Anterior cingulate cortex (tissue), 58 donors: ENCODE measurements at places on chromosomes 7 and 10.

GRCh38 chr10:67011981-67012380 is 86.1 kb downstream of the LRRTM3 start:
- DNase-seq: no peak

DNA sequence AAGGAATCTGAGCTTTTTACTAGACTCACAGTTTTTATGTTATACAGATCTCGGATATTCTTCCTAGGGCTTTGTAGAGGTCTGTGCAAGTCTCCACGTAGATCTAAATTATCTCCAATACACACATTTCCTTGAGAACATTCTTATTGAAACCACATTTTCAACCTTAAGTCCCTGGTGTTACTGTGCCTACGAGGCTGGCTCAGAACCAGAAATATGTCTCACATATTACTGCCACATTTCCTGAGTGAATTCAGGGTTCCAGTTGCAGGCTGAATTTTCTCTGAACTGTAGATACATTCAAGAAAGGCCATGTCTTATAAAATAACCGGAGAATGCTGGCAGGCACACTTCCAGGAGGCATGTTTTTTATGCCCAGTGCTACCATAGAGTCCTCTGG is 46.5 kb downstream of the INHBA start:
- DNase-seq: no peak

GRCh38 chr7:115634633-115635032 is 395.9 kb downstream of the TFEC start:
- no peak for DNase-seq

- DNase-seq: no peak
Observed at GRCh38 chr7:120320218-120320961, 47.4 kb downstream of the KCND2 start.

DNA sequence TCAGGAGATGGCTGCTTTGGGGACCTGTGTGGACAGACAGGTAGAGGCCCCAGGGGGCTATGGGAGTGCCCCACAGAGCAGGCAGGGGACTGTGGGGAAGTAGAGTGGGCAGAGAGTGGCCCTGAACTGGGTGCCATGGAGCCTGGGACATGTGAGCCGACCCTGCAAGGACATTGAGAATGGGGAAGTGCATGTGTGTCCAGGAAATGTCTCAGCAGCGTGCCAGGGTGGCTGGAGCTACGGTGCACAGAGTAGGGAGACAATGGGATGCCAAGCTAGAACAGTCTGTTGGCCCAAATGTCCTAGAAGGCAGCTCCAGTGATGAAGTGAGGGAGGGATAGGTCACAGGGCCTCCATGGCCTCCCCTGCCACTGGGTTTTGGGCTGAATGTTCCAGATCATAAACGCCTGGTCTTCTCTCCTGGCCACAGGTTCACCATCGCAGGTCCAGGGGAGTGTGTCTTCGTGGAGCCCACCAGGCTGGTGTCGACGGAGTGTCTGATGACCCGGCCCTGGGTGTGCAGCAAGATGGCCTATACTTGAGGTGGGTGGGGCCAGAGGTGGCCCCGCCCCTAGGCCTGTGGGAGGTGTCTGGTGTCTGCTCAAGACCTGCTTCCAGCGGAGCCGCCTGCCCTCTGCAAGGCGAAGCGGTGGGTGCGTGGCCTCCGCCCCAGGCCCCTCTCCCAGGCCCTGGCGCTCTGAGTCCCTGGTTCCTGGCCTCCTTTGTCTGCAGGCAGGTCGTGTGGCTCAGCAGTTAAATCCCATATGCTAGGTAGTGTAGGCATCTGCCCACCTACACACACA is 20.5 kb downstream of the CLEC2L start:
- DNase-seq: no peak

- no peak for DNase-seq
Observed at GRCh38 chr10:34145715-34146114, 669.4 kb downstream of the PARD3 start.

DNA sequence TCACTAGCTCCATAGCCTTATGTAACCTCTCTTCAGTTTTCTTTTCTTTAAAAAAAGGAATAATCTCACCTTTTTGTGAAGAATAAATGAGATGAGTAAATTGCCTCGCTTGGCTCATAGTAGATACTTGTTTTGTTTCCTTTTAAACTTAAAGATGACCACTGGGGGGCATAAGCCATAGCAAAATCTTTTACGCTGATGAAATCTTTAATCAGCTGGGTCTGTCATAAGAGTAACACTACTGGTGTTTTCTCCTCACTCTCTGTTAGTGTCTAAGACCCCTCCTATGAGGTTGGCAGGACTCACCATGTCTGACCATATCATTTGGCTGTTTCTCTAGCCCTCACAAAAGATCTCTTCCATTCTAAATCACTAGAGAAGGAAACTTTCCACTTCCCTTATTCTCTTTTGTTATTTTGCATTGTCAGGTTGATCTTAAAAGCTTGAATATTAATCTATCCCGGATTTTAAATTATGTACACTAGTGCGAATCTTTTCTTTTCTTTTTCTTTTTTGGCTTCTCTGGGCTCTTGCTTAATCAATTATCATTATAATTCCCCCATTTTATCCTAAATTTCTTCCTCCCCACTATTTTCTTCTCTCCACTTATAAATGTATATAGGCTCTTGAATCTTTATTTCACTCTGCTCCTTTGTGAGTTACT is 12.5 kb downstream of the STAG3 start:
- DNase-seq: no peak

DNA sequence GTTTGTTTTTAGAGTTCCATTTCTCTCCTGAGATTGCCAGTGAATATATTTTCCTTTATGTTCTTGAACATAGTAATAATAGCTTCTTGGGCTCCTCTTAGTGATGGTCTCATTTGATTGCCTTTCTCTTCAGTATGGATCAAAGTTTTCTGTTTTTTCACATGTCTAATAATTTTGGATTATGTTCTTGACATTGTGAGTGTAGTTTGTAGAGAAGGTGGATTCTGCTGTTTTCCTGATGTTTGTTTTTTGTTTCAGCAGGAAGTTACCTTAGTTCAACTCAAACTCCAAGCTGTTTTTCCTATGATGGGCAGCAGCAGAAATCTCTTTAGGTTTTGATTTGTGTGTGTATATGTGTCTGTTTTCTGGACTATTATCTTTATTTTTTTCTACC is 43.8 kb downstream of the TAF3 start:
- no peak for DNase-seq

DNA sequence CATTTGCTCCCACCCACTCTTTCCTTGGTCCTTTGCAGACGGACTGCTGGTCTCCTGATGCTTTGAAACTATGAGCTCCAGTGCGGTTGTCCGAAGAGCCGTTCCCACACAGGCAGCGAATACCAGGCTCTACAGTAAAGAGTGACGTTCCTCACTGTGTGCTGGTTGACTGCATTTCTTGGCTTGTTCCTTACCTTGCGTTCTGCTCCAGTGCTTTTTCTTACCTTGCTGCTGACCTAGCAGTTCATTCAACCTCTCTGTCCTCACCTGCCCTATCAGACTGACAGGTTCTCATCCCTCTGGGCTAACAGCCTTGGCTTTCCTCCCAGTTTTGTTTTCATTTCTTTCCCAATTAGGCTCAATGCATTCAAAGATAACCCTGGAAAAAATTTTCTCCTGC is 214.8 kb downstream of the TMEM178B start:
- DNase-seq: no peak

DNA sequence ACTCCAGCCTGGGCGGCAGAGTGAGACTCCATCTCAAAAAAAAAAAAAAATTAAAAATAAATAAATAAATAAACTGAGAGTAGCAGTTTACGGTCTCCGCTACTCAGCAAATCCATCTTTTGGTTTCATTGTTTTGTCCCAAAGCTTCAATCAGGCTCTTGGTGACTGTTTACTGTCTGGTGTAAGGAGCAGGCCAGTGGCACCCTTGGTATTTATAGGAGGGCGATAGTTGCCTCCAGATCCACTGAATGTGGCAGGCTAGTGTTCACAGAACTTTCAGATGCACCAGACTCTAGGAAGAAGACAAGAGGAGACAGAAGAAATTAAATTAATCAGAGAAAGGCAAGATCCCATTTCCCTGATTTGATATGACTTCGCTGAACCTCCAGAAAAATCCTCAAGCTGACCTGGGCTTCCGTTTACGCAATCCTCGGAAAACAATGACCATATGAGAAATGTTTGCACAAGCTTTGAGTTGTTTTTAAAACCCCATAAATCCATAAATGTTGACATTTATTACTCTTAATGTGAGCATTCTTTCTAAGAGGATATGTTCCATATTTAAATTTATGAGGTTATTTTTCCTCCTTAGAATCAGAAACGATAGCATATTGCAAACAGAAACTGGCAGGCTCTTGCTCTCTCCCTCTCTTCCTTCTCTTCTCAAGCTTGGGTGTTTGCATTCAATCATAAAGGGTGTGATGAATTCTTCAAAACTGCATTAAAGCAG is 7.1 kb upstream of the MUC3A start:
- no peak for DNase-seq

DNA sequence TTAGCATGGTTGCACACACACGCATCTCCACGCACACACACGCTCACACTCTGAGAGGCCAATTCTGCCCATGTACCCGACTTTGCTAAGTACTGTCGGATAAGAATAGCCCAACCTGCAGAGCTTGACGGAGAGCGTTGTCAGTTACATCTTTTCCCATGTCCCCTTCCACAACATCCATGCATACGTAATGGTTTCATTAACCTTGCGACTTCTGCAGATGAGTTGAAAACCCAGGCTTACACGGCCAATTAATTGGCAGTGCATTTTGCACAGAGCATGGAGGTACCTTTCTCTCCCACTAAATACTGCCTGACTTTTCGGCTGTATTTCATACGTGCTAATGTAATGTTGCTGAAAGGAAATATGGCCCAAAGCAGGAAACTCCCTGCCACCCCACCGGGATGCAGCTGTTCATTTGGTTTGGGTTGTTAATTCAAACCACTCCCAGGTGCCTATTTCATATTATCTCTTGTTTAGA is 291.2 kb upstream of the HABP2 start:
- no peak for DNase-seq
